ENCODE measurements at places on chromosomes 5 and 9.
A peak's percentile ranks its signal among the peaks of the same experiment; 100 is the strongest.

DNA sequence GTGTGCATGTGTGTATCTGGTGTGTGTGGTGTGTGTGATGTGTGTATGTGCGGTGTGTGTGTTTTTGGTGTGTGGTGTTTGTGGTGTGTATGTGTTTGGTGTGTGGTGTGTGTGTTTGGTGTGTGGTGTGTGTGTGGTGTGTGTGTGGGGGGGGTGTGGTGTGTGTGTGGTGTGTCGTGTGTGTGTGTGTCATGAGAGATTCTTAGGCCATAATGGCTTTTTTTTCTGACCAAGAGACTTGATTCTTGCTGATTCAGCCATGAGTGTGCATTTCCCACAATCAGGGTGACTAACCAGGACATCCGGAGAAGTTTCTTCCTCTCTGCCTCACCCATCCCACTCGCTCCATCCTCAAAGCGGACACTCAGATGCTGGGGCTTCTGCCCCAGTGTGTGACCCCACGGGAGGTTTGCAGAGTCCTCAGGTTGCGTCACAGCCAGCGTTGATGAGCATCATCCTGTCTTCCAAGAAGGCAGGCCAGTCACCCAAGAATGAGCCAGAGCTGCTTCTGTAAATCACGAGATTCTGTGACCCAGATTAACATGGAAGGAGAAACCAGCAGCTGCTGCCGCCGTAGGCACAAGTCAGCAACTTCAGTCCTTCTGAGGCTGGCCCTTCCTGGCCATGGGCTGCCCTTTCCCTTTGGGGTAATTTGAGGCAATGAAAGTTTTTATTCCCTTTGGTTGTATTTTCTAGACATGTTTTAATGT is 12.5 kb upstream of the CTSL start:
- no peak for DNase-seq

GRCh38 chr9:129052592-129052991 is 16.2 kb downstream of the MIGA2 start:
- no peak for DNase-seq

DNA sequence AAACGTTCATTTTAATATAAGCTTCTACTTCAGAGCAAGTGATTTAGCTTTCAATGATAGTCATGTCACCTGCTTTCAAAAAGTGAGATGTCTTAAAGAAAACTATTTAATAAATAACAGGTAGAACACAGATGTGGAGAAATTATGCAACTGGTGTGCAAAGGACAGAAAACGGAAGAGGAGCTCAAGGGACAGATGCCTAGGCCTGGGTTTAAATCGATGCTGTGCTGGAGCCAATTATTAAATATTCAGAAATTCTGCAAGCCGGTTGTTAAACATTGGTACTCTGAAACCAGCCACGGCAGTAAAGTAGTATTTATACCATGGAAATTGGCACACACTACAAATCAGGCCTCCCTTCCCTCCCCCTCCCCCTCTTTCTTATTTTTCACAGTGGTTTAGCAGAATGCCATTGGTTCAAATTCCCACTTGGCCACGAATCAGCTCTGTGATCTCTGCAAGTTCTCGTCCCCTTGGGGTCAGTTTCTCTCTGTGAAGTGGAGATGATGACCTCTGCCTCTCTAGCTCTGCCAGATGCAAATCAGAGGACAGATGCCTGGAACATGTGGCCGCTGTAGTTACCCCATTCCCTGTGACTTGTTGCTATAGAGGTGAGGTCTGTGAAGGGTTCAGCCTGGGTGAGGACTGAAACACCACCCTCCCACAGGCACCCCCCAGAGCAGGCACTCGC is 6.2 kb upstream of the RNF130 start:
- DNase-seq, result no peak

- peak; percentile 16 for DNase-seq
Measured at GRCh38 chr5:51449026-51449425, 65.8 kb downstream of the ISL1 start.

DNA sequence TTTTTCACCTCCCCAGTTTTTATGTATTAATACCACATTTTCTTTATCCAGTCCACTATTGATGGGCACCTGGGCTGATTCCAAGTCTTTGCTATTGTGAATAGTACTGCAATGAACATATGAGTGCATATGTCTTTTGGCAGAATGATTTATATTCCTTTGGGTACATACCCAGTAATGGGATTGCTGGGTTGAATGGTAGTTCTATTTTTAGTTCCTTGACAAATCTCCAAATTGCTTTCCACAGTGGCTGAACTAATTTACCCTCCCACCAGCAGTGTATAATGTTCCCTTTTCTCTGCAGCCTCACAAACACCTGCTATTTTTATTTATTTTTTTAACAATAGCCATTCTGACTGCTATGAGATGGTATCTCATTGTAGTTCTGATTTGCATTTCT is 340.2 kb downstream of the ADAMTS6 start:
- no peak for DNase-seq

- no peak for DNase-seq
Measured at GRCh38 chr9:127796852-127797370, 5.8 kb upstream of the FPGS start.

- no peak for DNase-seq
Measured at GRCh38 chr9:112439825-112440224, 46.8 kb upstream of the KIAA1958 start.

DNA sequence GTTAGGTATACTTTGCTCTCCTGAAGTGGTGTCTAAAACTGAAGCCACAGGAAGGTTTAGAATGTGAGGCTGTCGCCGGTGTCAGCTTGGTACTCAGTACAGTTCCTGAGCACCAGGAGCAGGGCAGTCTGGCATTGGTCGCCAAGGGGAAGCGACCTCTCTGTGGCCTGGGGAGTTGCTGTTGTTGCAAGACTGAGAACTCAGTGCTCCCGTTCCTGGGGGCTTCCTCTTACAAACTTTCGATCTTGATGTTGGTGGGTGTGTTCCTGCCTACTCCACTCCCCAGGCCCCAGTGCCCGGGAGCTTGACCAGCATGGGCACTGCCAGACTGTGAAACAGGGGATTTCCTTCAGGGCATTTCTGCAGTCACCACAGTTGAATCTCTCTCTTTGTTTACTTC is 52.4 kb upstream of the PPARGC1B start:
- no peak for DNase-seq

DNA sequence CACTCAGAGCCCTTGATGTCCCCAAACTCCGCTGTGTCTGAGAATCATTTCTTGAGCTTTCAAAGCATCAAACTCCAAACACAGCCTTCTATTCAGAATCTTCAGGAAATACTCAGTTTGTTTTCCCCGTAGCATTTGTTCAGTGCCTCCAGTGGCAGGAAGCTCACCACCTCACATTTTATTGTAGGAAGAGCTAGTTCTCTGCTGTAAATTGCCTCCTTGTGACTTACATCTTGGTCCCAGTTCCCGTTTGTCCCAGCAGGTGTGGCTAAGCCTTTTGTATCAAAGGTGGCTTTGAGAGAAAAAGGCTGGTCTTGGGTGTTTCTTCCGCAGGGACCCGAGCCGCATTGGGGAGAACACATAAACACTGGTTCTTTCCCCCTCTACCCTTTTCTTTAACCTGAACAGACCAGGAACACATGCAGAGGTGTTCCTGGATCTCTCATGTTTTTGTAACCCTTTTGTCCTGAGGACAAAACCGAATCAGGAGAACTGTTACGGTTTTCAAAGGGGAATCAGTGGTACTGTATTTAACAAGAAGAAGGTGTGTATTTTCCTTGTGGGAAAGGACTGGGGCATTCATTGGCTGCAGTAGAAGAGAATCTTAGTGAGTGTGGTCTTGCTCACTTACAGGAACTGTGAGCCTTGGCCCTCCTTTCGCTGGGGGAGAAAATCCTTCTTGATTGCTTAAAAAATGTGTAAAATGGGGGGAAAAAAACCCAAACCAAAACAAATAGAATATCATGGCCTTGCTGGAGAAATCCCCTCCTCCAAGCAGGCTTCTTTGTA is 1.9 kb downstream of the OSMR start:
- DNase-seq, result no peak

GRCh38 chr5:123515904-123516303 is 3.9 kb downstream of the CSNK1G3 start:
- DNase-seq, result no peak

DNA sequence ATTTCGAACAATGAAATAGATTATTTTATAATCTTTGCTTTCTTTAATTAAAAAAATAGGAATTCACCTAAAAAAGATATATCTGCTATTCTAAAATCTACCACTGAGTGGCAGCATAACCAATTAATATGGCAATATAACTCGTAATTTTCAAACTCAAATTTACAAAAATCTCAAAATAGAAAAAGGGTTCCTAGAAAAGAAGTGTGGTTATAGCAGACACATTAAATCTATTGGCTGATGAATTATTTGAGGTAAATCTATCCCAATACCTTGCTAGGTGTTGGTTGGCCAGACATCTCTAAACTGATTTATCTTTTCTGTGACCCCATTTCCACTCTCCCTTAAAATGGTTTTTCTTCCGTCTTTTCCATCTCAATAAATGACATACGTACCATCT is 30.2 kb upstream of the NRG2 start:
- no peak for DNase-seq

DNA sequence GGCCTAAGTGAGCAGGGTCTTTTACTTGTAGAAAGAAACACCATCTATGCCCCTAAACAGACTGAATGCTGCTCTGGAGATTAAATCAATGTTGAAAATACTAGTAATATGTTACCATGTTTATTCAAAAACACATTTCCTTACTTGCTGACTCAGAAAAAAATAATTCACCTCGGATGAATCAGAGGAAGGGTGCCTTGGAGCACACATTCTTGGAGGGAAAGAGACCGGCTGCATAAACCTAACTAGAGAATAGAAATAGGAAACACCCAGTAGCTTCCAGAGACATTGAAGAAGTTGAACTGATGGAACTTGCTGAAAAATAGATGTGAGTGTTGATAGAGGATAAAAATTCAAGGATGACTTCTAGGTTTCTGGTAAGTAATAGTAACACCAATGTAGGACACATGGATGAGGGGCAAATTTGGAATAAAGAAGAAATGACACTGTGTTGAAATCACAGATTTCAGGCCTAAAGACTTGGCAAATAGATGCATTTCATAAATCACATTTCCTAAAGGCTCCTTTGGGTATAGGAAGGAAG is 76.9 kb upstream of the MINAR2 start:
- no peak for DNase-seq

DNA sequence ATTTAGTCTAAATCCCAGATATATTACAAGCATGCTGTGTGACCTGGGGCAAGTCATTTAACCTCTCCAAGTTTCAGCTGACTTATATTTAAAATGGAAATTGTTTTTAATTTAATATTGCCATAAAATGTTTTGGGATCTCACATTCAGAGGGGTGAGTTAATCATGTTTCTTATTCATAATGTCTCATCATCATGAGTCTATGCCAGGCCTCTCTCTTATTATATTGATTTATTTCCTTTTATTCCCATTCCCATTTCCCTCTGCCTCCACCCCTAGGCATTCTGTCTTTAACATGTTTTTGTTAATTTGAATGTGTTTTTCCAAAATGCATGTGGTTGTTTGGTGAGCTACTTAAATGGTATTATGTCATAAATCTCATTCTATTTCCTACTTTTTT is 39.0 kb upstream of the TTC1 start:
- DNase-seq, result no peak

DNA sequence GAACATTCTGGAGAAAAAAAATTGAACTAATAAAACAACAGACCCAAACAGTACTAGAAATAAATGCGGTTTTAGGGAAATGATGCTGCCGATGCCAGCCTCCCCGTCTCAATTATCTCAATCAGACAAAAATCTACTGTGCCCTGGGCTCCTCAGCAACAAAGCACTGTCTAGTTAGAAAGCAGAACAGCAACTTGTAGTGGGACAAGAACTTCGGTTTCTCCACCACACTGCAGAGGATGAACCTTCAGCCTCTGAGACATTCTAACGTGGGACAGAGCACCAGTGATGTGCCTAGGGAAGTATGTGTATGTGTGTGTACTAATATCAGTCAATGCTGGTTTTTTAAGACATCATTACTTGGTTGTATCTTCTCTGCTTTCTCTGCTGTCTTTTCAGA is 11.1 kb upstream of the CAST start:
- no peak for DNase-seq

- no peak for DNase-seq
Measured at GRCh38 chr5:139392678-139393496, 2.0 kb downstream of the PROB1 start.

Measured in NCI-H524 treated with DMSO at 0.1 percent for 48 hours (cell line).